A549 treated with AZD2906 at 1 μM for 4 hours (cell line): ENCODE measurements at places on chromosomes 1 and 21. TPM values are rescaled to one million over a fixed set of nuclear protein-coding genes. Genes with fewer than 3 reads are reported as not detected.

LCE2A gene
- not detected in 5 replicates for total RNA-seq

CDA gene
- total RNA-seq = 33.3 to 43.7 TPM (median 34.5 TPM) in 5 replicates

CCDC18 gene
- total RNA-seq = 4.1 to 5.4 TPM (median 5.0 TPM) in 5 replicates

PAX7 gene
- 0.75 to 0.88 TPM (median 0.85 TPM) in 5 replicates for total RNA-seq

CACNA1E gene
- total RNA-seq = 0.01 to 0.02 TPM (median 0.01 TPM) in 3 of 5 replicates, not detected in the others
